GM23248 (cell line): ENCODE measurements at places on chromosomes 7 and 10.

DNA sequence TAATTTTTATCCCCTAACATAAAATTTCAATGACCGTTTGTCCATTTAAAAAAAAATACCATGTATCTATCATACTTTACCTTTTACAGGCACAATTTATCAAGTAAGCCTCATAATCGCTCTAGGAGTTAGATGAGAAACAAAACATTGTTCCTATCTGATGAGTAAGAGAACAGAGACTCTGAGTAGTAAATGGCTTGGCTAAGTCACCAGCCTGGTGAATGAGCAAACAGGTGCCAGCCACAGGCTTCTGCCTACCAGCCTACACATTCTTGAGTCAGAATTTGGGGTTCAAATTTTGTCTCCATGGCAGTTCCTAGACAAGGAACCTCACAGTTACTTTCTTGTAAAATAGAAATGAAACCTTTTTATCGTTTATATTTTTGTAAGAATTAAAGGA, 235.4 kb downstream of the HGF start:
- peak; percentile 37 for DNase-seq

DNA sequence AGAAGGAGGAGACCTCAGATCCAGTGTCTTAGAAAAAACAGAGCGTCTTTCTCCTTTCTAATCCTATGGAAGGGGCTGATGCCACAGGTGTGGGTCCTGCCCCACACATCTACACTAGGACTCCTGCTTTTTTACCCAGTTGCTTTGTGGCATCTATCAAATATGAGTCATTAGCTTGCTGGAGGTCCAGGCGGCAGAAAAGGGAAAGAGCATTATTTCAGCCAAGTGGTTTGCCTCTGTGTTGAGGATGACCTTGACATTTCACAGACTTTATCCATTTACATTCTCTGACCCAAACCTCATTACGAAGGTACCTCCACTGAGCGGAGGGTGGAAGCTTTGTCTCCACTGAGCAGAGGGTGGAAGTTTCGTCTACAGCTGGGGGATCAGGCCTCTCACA, 308.4 kb upstream of the KLF6 start:
- DNase-seq, result peak; percentile 13

- DNase-seq, result peak; percentile 12
These were observed 51.8 kb upstream of the BET1 start for GRCh38 chr7:94055963-94056362.

DNA sequence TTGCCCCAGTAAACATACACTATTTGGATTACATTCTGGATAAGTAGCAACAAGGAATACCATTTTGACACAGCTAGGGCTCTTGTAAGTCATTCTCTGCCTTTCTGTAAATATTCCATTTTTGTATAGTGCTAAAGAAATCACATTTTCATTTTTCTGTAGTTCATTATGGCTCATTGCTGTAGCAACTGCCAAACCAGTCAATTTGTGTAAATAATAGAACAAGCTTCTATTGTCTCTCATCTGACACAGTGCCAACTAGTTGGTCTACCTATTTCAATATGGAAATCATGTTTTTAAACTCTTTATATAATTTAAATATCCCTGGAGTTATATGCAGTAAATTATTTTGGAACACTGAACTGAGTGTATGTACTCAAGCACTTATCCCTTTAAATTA, 193.7 kb downstream of the RELN start:
- no peak for DNase-seq

DNA sequence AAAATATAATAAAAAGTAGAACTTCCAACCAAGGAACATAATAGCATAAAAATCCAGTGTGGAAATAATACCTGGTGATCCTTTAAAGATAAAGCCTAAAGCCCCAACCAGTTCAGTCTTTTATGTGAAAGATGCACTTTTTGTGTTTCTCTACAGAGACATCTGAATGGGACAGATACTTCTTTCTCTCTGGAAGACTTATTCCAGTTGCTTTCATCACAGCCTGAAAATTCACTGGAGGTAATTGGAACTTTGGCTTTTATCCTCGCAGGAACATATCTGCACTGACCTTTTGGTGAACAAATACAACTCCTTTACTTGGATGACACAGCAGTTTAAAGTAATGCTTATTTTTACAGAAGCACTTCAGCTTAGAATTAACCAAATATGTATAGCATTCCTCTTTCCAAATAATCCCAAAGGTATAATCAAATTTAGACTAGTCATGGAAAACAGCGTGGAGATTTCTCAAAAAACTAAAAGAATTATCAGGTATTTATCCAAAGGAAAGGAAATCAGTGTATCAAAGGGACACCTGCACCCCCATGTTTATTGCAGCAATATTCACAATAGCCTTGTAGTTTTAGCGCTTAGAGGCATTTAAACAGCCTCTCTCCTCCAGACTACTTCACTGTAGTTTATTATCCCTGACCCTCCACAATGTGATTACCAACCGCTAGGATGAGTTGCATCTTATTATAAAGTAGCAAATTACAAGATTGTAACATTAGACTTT, 16.8 kb downstream of the HNRNPA2B1 start:
- no peak for DNase-seq

DNA sequence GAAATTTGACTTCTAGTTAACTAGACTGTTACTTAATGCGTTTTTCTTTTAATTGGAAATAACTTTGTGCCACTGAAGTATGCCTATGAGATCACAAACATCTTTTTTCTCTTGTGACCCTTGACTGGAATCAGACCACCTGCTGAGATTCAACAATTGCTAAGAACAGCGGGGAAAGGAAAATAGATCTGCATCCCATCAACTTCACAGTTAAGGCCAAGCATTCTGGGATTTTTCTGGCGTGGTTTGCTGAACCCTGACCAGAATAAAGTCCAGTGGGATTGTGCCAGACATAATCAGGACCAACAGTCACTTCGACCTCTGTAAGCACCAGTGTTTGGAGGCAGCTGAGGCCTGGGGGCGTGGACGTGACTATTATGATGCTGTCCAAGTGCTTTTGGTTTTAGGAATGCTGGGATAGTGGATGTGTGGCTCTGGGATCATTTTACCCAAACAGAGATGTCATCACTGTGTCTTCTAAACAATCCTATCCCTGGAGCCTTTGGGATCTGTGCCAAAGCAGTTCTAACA, 373.3 kb upstream of the PRKCQ start:
- DNase-seq, result no peak

DNA sequence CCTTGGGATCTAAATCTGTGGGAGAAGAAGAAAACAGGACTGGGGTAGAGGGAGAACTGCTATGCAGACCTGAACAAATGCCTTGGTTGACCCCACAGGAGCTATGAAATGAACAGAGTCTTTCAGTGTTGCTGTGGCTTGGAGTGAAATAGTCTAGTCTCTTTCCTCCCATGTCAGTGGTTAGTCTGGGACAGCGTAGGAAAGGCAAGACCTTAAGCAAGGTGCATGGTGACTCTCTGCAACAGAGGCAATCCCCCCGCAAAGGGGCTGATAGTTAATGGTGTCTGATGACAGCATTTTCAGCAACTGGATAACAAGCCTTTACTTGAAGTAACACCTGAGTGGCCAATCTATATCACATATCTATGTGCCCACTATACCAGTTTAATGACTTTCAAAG, 62.3 kb downstream of the ARL4A start:
- no peak for DNase-seq

GRCh38 chr7:73811760-73812168, 19.0 kb upstream of the CLDN4 start:
- peak; percentile 90 for DNase-seq

- DNase-seq, result peak; percentile 64
These were observed 279.2 kb downstream of the PRPF18 start for GRCh38 chr10:13865758-13866491.

GRCh38 chr10:3950676-3951275, 165.8 kb upstream of the KLF6 start:
- no peak for DNase-seq

DNA sequence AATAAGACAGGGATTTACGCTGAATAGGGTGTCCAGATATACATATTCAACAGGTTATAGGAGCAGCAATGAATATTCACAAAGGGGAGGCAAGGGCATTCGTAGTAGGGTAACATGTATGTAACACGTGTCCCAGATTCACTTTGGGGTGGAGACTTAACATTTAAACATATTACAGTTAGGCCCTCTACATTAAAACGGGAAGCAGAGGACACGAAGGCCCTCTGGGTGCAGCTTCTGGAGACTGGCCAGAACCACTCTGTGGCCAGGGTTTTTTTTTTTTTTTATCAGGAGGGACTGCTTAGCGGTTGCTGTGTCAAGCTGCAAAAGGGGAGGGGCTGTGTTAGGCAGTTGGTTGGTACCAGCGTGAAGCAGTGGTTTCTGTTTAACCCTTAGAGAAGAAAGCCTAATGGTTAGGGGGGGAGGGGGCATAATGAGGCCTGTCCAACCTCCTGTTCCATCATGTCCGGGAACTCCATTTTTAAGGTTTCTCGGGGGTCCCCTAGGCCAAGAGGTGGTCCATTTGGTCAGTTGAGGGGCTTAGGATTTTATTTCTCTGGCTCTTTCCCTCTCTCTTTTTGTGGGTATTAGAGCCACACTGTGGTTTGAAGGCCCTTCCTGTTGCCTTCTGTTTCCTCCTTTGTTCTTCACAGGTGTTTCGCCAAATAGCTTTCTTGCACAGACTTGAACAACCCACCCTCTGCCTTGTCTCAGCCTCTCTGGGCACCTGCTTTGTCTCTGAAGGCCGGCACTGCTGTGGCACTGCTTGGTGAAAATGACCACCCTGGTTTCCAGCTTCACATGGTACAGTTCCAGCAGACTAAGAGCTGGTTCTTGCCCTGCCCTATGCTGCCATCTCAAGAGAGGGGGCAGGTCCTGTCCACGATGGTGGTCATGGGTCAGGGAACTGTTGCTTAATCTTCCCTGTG, 26.4 kb downstream of the PRF1 start:
- peak; percentile 59 for DNase-seq

GRCh38 chr10:129860396-129860795, 103.7 kb downstream of the EBF3 start:
- DNase-seq, result no peak

DNA sequence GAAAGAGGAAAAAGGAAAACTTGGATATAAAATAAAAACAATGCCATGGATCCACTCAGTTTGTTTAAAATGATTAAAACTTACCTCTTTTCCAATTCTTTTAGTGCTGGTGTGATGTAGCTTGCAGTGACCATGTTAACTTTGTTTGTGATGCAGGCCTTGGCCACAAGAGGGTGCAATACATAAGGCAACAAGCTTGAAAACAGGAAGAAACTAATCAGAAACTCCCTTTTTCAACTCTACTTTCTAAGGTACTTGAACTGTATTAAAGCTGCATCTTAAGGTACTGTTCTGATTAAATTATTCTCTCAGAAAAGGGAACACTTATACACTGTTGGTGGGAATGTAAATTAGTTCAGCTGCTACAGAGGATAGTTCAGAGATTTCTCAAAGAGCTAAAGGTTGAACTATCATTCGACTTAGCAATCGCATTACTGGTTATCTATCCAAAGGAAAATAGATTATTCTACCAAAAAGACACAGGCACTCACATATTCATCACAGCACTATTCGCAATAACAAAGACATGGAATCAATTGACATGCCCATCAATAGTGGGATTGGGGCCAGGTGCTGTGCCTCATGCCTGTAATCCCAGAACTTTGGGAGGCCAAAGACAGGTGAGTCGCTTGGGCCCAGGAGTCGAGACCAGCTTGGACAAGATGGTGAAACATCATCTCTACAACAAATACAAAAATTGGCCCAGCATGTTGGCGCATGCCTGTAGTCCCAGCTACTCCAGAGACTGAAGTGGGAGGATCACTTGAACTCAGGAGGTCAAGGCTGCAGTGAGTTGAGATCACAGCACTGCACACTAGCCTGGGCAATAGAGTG, 50.9 kb downstream of the AASS start:
- peak; percentile 64 for DNase-seq

DNA sequence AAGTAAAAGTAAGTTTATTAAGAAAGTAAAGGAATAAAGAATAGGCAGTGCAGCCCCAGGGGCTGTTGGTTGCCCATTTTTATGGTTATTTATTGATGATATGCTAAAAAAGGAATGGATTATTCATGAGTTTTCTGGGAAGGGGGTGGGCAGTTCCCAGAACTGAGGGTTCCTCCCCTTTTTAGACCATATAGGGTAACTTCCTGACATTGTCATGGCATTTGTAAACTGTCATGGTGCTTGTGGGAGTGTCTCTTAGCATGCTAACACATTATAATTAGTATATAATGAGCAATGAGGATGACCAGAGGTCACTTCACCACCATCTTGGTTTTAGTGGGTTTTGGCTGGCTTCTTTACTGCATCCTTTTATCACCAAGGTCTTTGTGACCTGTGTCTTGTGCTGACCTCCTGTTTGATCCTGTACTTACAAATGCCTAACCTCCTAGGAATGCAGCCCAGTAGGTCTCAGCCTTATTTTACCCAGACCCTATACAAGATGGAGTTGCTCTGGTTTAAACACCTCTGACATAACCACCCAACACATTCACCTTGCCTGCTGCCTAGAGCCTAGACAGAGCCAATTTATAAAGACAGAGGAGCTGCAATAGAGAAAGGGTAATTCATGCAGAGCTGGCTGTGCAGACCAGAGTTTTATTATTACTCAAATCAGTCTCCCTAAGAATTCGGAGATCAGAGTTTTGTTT, 10.9 kb upstream of the ERCC6 start:
- DNase-seq, result peak; percentile 43

DNA sequence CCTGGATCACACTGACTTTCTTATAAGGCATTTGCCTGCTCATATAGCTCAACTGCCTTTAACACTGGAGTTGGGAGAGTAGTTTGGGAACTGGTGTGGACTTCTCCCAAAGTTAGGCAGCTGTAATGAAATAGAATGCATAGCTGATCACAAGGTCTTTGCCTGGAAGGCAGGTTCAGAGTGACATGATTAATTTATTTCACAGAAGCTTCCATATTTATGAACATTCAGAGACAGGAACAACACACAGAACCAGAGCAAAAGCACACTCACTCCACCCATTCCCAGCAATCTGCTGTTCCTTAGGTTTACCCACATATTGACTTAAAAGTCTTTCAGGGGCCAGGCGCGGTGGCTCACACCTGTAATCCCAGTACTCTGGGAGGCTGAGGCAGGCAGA, 234.2 kb downstream of the REEP3 start:
- no peak for DNase-seq

DNA sequence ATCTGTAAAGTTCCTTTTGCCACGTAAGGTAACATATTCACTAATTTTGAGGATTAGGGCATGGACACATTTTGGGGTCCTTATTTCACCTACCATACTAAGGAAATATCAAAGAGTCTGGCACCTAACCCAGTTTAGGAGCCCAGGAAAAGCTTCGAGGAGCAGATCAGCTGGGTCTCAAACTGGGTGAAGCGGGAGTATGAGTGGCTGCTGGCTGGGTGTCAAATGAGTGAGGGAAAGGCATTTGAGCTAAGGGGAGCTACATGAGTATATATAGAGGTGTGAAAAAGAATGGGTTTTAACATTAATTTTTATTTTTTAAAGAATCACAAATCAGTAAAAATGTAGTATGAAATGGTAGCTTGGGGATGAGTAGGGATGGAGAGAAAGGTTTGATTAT, 71.3 kb downstream of the MCU start:
- no peak for DNase-seq

DNA sequence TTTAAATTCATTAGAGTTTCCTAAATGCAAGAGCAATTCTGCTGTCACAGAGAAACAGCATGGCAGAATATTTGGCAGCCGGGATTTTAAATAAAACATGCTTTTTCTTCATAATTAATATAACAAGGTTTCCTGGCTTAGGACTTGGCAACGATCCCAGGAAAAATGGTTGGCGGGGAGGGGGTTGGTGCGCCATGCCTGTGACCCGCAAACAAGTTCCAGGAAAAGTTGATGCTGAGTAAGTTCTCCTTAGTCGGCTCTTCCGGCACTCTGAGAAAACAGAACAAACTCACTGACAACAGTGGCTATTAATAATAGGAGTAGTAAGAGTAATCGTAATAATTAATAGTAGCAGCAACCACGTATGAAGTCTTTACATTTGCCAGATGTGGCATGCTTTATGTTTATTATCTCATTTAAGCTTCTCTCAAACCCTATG, 4.6 kb downstream of the HABP2 start:
- no peak for DNase-seq
